Occipital lobe (tissue), 3 donors: ENCODE measurements at places on chromosomes 6 and 20. TPM values are rescaled to one million over a fixed set of nuclear protein-coding genes. Genes with fewer than 3 reads are reported as not detected.

Gene KCNK16
- total RNA-seq: not detected

Gene CNPY3
- 24.6 TPM for total RNA-seq

GRCh38 chr20:19781235-19781634 is 23.2 kb downstream of the RIN2 start:
- DNase-seq: no peak

DNA sequence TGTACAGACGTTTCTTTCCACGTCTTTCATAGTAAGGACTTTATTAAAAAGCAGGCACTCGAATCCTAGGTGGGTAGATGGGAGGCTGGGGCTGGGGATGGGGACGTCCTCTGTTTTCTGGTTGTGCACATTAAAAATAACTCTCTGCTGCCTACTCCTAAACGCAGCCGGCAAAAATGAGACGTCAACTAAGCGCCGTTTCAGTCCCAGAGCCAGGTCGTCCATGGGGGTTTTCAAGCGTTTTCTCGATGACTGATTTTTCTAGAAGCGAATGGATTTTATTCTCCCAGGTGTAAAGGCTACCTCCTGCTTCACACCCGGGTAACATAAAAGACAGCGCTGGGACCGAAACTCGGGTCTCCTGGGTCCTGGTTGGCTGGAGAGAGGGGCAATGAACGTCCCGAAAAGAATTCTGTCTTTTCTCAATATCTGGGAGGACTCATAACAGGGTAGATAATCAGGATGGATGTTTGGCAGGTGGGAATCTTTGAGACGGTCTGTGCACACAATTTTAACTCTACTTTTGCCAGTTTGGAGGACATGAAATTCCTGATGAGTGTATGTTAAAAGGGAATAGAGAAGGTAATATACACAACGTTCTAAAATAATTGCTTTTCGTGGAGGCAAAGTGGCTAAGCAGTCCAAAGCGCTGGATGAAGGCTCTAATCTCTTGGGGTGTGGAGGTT is 25.2 kb downstream of the GPX6 start:
- DNase-seq: no peak

DNA sequence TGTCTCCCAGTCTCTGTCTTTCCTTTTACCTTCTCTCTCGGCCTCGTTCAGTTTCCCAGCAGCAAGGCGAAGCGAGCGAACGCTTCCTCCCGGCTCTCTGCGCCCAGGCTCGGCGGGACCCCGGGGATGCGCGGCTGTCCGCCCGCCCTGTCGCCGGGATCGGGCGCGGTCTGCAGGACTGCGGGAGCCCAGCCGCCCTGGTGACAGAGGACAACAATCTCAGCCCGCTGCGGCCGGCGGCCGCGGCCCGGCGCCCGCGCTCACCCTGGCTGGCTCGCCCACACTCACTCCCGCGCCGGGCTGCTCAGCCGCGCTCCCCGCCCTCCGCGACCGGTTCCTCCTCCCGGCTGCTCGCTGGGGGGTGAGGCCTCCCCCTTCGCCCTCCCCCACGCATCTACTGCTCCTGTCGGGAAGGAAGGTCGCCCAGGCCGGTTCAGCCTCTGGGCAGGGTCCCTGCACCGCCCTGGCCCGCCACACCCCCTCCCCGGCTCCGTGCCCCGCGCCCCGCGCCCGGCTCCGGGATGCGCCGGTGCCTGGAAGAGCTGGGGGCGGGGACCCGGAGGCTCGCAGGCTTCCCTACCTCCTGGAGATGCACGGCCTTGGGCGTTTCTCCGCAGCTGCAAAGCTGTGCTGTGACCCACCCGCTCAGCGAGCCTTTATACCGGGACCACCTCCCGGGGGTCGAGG is 410 bp downstream of the SYNE1 start:
- DNase-seq: no peak

- no peak for DNase-seq
These were observed 7.8 kb downstream of the RPL10A start for GRCh38 chr6:35476004-35476403.

DNA sequence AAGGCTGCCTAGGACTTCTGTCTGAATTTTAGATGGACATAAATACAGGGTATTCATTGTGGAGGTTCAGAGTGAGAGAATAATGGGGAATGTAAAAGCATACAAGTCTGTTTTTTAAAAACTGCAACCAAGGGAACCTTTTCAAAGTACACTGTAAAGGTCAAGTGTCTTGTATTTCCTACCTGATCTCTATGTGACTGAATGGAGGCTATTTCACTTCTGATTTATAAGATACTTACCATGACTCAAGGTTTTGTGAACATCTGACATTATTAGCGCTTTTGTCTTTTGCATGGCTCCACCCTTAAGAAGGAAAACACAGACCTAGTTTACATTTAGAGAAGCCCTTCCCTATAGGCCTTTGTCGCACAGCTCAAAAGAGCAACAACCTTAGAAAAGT is 126.5 kb downstream of the ZFAND3 start:
- no peak for DNase-seq

DNA sequence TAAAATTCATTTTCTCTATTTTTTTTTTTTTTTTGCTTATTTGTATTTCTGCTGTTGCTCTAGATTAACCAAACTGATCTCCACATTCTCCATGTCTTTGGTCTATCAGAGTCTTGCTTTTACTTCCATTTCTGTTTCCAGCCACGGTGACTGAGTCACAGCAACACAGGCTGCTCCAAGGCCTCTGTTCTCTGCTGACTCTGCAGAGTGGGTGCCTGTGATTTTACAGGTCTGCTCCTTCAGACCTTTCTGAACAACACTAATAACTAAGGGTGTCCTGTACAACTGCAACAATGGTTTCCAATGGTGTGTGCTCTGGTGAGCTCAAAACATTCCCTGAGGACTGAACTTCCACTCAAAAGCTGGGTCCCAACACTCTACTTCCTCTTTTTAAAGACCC is 102.3 kb upstream of the BMP2 start:
- DNase-seq: no peak
